Jurkat, Clone E6-1 (cell line): ENCODE measurements at places on chromosomes 7 and 10.

DNA sequence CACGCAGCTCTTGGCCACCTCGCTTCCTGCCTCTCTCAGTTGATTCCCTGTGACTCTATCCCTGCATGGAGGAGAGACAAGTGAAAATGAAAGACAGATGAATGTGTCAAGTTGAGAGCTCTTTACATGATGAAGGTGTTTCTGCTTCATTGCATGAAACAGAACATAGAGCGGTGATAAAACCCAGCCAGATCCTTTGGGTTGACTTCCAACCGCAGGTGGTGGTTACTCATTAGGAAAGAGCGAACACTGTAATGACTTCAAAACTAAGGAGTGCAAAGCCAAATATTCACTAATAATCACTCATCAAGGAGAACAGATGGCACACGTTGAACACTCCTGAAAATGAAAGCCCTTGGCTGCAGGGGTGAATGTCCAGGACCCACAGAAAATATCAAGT is 31.8 kb upstream of the WDR11 start:
- DNase-seq: no peak

- DNase-seq: no peak
Observed at GRCh38 chr10:3033925-3034324, 33.4 kb upstream of the PFKP start.

- DNase-seq: no peak
Observed at GRCh38 chr10:88232983-88233543, 350.1 kb downstream of the RNLS start.

- no peak for DNase-seq
Observed at GRCh38 chr7:33727315-33727714, 178.0 kb upstream of the BMPER start.
